CD8-positive, alpha-beta memory T cell (primary cell): ENCODE measurements at places on chromosomes 16 and 17.

DNA sequence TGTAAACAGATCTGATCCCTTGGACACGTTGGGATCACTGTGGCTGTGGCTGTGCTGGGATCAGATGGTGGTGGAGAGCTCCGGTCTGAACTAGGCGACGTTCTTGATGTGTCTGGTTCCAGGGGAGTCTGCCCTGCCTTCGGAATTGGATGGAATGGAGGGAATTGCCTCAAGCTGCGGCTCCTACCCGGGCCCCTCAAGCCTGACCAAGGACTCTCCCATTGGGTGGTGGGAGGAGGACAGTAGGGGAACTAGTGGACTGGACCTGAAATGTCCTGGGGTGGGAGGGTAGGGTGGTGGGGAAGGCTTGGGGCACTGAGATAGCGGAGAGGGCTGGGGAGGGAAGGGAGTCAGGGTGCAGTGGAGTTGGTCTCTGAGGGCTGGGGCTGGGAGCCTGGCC lies 3.2 kb upstream of the UBALD1 start:
- no peak for DNase-seq

DNA sequence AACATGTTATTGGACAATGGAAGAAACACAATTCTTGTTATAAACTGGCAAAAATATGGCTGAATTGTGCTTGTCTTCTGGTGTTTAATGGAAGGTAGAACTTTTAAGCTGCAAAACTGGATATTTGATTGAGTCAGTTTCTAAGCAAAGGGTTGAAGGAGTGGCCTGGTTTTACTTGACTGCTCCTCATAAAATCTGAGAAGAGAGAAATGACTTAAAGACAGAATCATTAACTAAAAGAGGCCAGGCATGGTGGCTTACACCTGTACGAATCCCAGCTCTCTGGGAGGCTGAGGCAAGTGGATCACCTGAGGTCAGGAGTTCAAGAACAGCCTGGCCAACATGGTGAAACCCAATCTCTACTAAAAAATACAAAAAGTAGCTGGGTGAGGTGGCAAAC lies 770.7 kb downstream of the CDH11 start:
- no peak for DNase-seq

DNA sequence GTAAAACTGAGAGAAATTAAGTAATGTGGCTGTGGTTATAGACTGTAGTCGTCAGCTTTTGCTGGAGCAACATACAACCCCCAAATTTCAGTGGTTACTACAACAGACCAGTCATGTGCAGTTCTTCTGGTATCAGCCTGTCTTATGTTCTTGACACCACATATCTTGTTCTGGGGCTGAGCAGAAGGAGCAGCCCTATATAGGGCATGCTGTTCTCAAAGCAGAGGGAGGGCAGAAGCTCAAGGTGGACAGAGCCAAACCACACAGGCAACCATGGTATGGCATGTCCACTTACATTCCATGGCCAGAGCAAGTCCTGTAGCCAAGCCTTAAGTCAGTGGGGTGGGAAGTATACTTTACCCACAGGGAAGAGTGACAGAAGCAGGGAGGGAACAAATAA lies 7.7 kb downstream of the PRKAR1A start:
- DNase-seq = no peak

DNA sequence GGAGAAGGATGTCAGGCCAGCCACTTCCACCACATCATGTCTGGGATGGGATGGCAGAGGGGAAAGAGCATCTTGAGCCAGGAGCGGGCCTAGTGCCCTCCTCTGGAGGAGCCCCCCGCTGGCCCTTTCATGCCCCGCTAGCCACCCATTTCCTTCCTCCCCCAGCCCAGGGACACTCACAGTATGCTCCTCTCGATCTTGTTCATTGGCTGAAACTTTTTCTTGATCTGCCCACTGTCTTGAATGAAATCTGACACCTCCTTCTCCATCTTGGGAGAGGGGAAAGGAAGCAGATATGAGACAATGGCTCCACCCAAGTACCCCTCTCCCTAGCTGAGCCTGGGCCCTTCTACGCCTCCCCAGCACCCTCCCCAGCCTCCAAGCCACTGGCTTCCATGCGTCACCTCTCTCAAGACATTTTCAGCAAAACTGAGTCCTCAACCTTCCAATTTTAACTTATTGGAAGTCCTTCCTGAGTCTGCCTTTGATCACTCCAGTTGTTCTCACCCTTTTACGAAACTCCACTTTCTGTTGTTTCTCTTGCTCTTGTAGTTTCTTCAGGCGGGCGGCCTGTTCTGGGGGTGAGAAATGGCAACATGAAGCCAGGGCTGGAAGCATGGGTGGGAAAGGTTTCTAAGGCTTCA lies 7.2 kb downstream of the SPAG7 start:
- DNase-seq = no peak

GRCh38 chr16:21088646-21089538 lies 61.8 kb downstream of the DNAH3 start:
- no peak for DNase-seq

- DNase-seq = no peak
Observed at GRCh38 chr16:55367866-55368603, 44.0 kb downstream of the IRX6 start.

- DNase-seq = no peak
Observed at GRCh38 chr16:57125969-57126368, 33.6 kb downstream of the CPNE2 start.

GRCh38 chr16:66238696-66239095 lies 127.8 kb upstream of the CDH5 start:
- no peak for DNase-seq

GRCh38 chr16:79659344-79659743 lies 58.8 kb upstream of the MAF start:
- DNase-seq = no peak

- DNase-seq = no peak
Observed at GRCh38 chr16:49494891-49495566, 121.4 kb downstream of the C16orf78 start.

GRCh38 chr17:21194226-21194625 lies 19.7 kb downstream of the TMEM11 start:
- DNase-seq = no peak

- no peak for DNase-seq
Observed at GRCh38 chr16:75798714-75799113, 72.4 kb upstream of the CPHXL start.

GRCh38 chr17:37605813-37606505 lies 3.3 kb downstream of the SYNRG start:
- peak; percentile 62 for DNase-seq

- DNase-seq = peak; percentile 58
Observed at GRCh38 chr17:75827308-75828075, 16.7 kb downstream of the UNC13D start.

DNA sequence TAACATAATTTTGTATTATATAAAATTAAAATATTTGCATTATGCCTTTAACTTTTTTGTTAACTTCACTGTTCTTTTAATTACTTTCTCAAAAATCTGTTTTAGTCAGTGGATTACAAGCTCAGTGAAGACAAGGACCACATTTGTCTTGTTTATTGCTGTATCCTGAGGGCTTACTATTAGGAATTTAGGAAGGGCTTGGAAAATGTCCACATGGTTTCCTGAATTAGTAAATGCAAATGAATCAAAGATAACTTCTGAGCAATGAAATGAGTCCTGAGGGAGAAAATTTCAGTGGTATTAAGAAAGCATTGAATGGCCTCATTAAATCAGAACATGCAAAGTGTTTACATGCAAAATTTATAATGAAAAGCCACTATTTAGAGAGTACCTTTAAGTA lies 1293.2 kb upstream of the GOT2 start:
- DNase-seq = no peak

GRCh38 chr17:74623693-74624093 lies at the start of gene CD300E:
TSS of gene CD300E (minus strand) at chr17:74623738. CDS start at chr17:74623621, 117 bp downstream.
- DNase-seq = no peak

GRCh38 chr17:79960788-79961522 lies 74.7 kb downstream of the TBC1D16 start:
- no peak for DNase-seq

- peak; percentile 64 for DNase-seq
Observed at GRCh38 chr16:57807968-57808528, 5.8 kb upstream of the KIFC3 start.

DNA sequence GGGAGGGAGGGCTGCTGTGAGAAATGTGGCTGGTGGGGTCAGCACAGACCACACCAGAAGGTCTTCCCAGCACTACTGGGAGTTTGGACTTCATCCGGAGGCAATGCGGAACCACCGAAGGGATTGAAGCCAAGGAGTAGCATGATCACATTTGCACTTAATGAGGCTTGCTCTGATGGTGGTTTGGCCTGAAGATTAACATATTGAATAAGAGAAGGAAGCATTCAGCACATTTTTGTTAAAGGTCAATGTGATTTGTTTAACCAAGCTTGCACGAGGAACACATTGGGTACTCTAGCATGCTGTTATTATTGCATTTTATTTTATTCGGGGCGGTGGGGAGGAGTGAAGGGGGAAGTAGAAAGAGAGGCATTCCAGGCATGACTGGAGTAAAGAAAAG lies 378.6 kb downstream of the UTP18 start:
- no peak for DNase-seq

DNA sequence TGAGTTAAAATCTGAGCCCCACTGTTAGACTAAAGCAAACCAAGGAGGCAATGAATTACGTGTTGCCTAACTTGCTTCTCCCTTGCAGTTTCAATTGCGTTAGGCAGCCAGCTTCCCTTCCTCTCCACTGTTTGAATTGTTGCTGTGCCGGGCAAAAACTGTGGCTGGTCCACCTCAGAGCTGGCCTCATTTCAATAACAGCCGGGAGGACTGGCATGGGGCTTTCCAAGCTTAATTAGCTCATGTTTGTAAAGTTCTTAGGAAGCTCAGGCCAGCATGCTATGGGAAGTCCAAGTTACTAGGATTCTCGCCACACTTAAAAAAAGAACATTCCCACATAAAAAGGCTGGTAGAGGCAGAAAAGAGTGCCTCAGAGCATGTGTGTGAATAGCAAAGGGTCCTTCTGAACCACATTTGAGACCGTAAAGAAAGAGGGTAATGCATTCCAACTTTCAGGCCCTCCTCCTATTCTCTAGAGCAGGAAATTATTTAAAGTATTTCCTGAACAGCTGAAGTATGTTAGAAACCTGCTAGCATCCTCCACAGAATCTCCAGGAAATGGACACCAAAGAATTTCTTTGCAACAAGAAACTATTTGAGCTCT lies 79.0 kb upstream of the SMURF2 start:
- DNase-seq = no peak

DNA sequence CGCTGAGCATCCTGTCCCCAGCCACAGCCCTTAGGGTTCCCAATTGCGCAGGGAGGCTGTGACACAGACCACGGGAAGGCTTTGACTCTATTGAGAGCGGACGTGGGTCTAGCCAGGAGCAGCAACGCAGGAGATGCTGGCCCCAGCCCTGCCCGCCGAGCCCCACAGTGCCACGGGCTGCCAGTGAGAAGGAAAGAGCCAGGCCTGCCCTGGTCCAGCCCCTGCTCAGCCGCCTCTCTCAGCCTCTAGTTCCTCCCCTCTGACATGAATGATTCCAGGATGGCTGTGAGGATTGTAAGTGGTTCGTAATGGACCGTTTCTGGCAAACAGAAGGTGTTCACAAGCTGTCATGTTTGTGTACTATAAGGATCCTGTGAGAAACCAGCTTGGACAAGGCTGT lies 2.5 kb downstream of the BHLHA9 start:
- DNase-seq = no peak

DNA sequence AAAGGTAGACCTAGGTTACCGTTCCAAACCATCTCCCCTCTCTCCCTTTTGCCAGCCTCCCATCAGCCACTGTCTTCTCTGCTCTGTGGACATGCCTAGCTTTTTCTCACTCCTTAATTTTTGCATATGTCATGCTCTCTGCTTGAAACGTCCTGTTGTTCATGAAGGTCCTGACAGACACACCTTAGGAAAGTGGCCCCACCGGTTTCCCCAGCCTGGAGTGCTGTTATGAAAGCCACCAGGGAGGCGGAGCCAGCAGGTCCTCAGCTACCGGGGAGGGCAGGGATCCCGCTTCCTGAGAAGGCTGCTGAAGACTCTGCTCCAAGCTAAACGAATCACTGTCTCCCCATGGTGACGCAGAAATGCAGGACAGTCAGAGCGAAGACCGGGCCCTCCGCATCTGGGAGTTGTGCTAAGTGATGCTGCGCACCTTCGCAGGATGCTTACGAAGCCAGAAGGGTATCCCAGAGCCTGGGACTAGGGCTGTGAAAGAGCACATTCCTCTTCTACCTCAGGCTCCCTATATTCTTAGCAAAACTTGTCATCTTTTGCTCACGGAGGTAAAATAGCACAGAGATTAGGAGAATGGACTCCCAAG lies 2.3 kb upstream of the SLC16A11 start:
- DNase-seq = peak; percentile 34

DNA sequence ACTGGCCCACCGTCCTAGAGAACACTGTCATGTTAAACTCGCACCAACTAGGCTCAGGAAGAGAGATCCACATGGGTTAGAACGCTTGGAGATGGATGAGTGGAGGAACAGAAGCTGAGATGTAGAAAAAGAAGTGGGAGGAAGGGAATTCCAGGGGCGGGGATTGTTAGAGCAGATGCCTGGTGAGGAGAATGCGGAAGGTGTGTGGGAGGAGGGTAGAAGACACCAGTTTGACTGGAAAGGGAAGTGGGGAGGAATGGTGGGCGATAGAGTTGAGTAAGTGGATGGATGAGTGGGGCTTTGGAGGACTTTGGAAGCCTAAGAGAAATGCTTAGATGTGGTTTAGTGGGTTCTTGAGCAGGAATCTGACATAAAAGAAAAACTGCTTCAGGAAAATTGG lies 37.4 kb downstream of the DHX38 start:
- DNase-seq = no peak

GRCh38 chr16:14004031-14004728 lies 66.9 kb upstream of the MRTFB start:
- no peak for DNase-seq

GRCh38 chr16:71423865-71424264 lies 18.0 kb downstream of the TLE7 start:
- DNase-seq = no peak

- no peak for DNase-seq
Observed at GRCh38 chr16:9340526-9341256, 249.2 kb downstream of the HAPSTR1 start.

GRCh38 chr17:37828651-37829124 lies 83.8 kb upstream of the HNF1B start:
- DNase-seq = no peak

GRCh38 chr17:37677021-37677420 lies 33.8 kb upstream of the DDX52 start:
- no peak for DNase-seq

- DNase-seq = no peak
Observed at GRCh38 chr17:39761861-39762496, 24.2 kb downstream of the GRB7 start.

DNA sequence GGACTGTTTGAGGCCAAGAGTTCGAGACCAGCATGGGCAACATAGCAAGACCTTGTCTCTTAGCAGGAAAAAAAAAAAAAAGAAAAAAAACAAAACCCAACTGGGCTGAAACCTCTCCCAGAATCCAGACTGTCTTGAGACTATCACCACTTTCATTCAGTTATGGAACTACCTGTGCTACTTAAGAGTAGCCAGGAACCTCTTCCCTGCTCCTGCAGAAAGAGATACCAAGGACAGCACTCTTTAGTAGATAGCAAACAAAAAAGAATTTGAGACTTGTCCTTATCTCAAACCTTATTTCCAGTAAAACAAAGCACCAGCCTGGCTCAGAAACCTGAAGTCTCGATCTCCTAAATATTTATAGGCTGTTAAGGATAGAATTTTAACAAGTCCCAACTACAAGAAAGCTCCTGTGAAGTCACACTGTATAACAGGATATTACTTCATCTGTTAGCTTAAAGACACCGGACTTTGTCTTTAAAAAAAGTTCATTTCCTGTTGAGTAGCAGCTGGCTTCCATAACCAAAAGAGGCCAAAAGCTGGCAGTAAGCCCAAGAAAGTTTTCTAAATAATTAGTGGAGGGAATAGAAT lies 5.1 kb downstream of the CDR2 start:
- peak; percentile 28 for DNase-seq

- no peak for DNase-seq
Observed at GRCh38 chr16:73778887-73779286, 517.7 kb upstream of the PSMD7 start.
